ENCODE measurements at places on chromosomes 13 and 19. TPM values are rescaled to one million over a fixed set of nuclear protein-coding genes. Genes with fewer than 3 reads are reported as not detected.

GRCh38 chr19:39410017-39410830 is 2.2 kb upstream of the PLEKHG2 start:
- no peaks in the 10 kb centered on the region for H3K27me3 ChIP-seq
- DNase-seq = peak; percentile 75
- H3K36me3 ChIP-seq = no peaks in the 10 kb centered on the region
- H3K4me3 ChIP-seq = peak overlapping the region; percentile 82
- H3K4me1 ChIP-seq = peaks cover 34% of the 10 kb centered on the region

GRCh38 chr19:16121967-16122366 is 10.3 kb downstream of the RAB8A start:
- no peak overlapping the region for H3K27ac ChIP-seq
- no peaks in the 10 kb centered on the region for H3K36me3 ChIP-seq
- no peak for DNase-seq

DNA sequence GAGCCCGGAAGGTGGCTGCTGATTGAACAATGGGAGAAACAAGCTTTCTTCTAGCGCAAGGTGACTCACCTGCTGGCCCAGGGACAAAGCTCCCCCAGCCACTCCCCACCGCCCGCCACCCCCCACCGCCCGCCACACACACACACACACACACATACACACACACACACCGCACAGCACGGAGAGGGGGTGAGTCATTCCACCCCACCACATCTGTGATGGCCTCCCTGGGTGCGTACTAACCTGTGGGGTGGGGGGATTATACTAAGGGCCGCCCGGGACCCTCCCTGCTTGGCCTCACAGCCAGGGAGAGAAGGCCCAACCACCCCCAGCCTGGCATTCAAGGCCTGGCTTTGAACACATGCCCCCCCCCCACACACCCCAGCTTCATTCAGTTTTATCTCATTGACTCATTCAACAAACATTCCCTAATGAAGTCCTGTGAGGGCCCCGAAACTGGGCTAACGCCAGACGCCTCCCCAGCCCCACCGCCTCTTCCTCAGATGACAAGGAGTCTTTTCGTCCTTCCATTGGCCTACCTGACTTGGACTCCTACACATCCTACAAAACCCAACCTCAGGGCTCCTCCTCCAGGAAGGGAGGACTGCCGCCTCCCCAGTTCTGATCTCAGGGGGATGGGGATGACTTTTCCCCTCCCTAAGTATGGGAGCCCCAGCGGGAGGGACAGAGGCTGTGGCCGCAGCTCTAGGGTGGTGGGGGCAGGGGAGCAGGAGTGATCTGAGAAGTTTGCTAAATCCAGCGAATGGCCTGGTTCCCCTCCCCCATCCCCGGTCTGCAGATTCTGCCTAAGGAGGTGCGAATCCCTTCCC is 5.8 kb upstream of the ONECUT3 start:
- H3K27ac ChIP-seq = no peak overlapping the region
- H3K4me3 ChIP-seq = no peak overlapping the region
- no peak for DNase-seq
- no peaks in the 10 kb centered on the region for H3K36me3 ChIP-seq
- peaks cover 85% of the 10 kb centered on the region for H3K27me3 ChIP-seq

GRCh38 chr19:6483235-6483634 is 1.6 kb upstream of the DENND1C start:
- H3K4me1 ChIP-seq = no peaks in the 10 kb centered on the region
- H3K27ac ChIP-seq = no peak overlapping the region
- no peak overlapping the region for H3K4me3 ChIP-seq
- H3K27me3 ChIP-seq = no peaks in the 10 kb centered on the region
- DNase-seq = no peak

DNA sequence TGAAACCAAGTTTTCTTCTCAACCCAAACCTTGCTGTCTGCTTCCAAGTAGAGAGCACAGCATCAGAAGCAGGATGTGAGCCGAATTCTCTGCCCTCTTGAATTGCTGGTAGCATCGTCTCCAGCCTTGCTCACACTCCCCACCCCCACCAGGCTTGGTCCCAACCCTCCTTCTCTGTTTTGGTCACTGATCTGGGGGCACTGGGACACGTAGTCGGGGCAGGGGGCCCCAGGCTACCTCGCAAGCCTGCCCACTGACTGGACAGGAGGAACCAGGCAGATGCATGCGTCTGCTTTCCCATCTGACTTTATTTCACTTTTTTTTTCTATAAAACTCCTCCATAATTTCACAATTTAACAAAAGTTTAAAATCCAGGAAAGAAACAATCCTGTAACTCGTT is 69.7 kb downstream of the MLLT1 start:
- no peaks in the 10 kb centered on the region for H3K36me3 ChIP-seq
- no peak for DNase-seq
- no peak overlapping the region for H3K27ac ChIP-seq

DNA sequence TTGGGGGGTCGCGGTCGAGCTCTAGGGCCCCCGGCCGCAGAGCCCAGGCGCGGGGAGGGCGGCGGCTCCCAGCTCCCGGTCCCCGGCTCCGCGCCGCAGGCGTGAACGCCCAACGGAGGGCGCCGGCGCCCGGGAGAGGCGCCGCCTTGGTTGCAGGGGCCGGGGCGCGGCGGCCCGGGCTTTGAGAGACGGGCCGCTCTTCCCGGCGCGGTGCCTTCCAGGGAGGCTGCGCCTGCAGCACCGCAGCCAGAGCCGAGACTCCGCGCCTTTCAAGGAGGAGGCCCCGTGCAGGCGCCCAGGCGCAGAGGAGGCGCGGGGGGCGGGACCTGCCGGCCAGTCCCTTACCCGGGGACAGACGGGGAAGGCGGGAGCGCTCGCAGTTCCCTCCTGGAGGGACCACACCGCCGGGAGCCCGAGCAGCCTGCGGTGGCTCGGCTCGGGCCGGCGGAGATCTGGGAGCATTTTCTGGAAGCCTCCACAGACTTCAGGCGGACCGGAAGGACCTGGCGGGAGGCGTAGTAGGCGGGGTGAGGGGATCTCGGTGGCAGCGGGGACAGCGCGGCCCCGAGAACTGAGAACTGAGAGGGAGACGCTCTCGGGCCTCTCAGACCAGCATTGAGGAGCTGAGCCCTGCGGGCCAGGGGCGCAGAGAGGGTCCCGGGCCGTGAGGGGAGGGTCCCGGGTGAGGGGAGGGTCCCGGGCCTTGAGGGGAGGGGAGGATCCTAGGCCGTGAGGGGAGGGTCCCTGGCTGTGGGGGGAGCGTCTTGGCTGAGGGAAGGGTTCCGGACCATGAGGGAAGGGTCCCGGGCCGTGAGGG is 25.5 kb upstream of the MCF2L start:
- DNase-seq = peak; percentile 17
- no peak overlapping the region for H3K4me3 ChIP-seq
- H3K4me1 ChIP-seq = peaks cover 10% of the 10 kb centered on the region
- H3K27me3 ChIP-seq = no peaks in the 10 kb centered on the region

GRCh38 chr13:46721054-46721453 is 75.9 kb downstream of the ESD start:
- DNase-seq = peak; percentile 71
- H3K4me1 ChIP-seq = no peaks in the 10 kb centered on the region
- H3K4me3 ChIP-seq = no peak overlapping the region
- H3K27me3 ChIP-seq = no peaks in the 10 kb centered on the region
- no peak overlapping the region for H3K27ac ChIP-seq

MTIF3 gene
- 181 TPM for polyA plus RNA-seq

IZUMO4 gene
- 24.6 TPM for polyA plus RNA-seq

PSG6 gene
- polyA plus RNA-seq = not detected

All from adrenal gland (tissue), 19 donors.